H1 (cell line): ENCODE measurements at places on chromosomes 4 and X. TPM values are rescaled to one million over a fixed set of nuclear protein-coding genes. Genes with fewer than 3 reads are reported as not detected.

The STS gene
- polyA plus RNA-seq = 0.39 and 0.67 TPM in 2 replicates

The PPP1R2C gene
- polyA plus RNA-seq = not detected in 2 replicates

The AP1S2 gene
- polyA plus RNA-seq = 41.3 and 88.2 TPM in 2 replicates

The MAGEC3 gene
- not detected in 2 replicates for polyA plus RNA-seq

The F9 gene
- polyA plus RNA-seq = not detected in 2 replicates

The PAGE4 gene
- polyA plus RNA-seq = 0.50 and 0.53 TPM in 2 replicates

The SMARCA1 gene
- 8.6 and 13.1 TPM in 2 replicates for polyA plus RNA-seq

The THAP6 gene
- 2.9 and 3.3 TPM in 2 replicates for polyA plus RNA-seq
